ENCODE measurements at places on chromosomes 1 and 21.
A peak's percentile ranks its signal among the peaks of the same experiment; 100 is the strongest.

GRCh38 chr1:3495776-3496745 lies 41.6 kb downstream of the ARHGEF16 start:
- DNase-seq = no peak

DNA sequence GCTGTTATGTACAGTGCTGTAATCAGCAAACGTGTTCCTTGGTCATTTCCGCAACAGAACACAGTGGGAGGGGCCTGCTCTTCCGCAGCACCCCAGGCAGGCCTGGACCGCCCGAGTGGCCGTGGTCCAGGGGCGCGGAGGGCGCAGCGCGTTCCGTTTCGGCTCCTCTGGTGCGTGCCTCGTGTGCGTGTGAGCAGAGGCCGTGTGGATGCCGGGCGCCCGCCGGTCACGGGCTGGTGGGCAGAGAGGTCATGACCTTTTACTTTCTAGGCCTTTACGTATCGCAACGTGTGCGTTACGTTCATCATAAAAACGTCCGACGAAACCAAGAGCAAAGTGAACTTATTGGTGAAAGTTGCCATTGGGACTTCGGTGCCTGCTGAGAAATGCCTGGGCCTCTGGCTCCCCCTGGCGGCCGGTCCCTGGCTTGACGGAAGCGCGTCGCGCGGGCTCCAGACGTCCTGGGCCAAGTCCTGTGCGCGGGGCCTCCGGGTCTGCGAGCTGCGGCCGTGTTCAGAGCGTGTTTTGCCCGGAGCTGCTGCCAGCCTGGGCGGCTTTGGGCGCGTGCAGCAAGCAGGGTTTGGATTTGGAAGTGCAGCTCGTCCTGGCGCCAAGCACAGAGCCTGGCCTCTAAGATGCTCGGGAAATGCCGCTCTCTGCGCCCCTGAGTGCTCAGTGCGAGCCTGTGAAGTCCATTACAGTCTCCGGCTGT lies 34.4 kb downstream of the COL18A1 start:
- peak; percentile 84 for DNase-seq

- DNase-seq = peak; percentile 33
Observed at GRCh38 chr1:8598783-8599182, 218.7 kb downstream of the RERE start.

- DNase-seq = no peak
Observed at GRCh38 chr1:225435957-225436392, 8.1 kb upstream of the LBR start.

- DNase-seq = no peak
Observed at GRCh38 chr1:160438935-160439334, 38.6 kb downstream of the VANGL2 start.

DNA sequence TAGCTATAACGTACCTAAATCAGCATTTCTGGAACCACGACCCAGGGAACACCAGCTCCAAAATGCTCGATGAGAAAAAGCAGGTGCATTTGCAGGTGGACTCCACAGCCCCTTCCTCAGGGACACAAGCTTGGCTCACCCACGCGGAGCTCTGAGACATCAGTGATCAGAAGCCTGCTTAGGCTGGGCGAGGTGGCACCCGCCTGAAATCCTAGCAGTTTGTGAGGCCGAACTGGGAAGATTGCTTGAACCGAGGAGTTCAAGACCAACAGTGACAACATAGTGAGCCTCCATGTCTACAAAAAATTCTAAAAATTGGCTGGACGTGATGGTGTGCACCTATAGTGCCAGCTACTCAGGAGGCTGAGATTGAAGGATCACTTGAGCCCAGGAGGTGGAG lies 2.5 kb upstream of the TSPEAR start:
- no peak for DNase-seq
